Motor neuron (in vitro differentiated cells): ENCODE measurements at places on chromosomes 4 and X. TPM values are rescaled to one million over a fixed set of nuclear protein-coding genes. Genes with fewer than 3 reads are reported as not detected.
A peak's percentile ranks its signal among the peaks of the same experiment; 100 is the strongest.

PDGFC gene
- total RNA-seq = 7.8 and 9.4 TPM in 2 replicates

DNA sequence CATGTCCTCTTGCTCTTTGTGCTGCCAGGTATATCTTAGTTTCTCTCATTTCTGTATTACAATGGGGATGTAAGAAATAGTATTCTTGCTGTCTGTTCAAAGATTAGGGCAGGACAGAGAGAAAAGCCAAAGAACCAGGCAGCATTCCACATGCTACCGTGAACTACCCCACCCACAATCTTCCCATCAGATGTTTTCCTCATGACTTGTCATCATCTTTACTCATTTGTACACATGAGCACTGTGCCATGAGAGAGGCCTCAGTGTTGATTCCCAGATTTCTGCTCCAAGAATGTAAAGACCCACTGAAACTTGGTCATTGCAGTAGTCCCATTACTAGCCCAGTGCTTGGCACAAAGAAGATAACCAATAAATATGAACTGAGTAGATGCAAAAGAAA is 354.6 kb upstream of the RASGEF1B start:
- no peak for ATAC-seq

DNA sequence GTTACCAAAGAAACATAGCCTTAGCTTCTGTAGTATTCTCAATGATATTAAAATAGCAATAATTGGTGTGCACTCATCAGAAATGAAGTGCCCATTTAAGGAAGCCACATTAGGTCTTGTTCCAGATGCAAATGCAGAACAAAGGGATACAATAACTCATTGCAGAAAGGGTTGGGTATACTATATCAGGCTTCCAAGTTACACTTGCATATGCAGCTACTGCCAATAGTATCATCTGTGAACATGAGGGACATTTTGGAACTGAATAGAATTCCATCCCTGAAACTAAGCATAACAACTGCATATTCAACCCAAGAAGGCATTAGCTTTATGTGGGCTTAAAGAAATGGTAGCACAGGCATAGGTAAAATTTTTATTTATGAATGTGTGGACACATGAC is 167.8 kb downstream of the ANTXR2 start:
- no peak for ATAC-seq

ADAD1 gene
- not detected in 2 replicates for total RNA-seq

DNA sequence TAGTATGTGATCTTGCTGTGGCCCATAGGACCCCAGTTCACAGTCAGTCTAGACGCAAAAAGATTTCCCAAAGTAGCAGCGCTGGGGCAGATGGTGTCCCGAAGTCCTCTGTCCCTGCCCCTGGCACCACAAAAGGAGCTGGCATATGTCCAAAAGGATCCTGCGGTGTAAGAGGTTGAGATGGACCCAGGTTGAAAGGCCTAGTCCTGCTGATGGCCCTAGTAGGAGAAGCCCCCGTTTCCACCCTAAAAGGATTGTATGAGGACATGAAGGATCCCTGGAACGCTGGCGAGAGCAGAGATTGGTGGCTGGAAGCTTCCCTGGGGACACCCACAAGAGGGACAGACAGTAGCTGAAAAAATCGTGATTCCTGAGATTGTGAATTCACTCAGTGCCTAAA is 58.0 kb upstream of the DCAF8L1 start:
- no peak for ATAC-seq

- no peak for ATAC-seq
Measured at GRCh38 chr4:56981795-56982201, 3.1 kb downstream of the POLR2B start.

GRCh38 chrX:45623266-45623665 is 422.6 kb upstream of the DIPK2B start:
- peak; percentile 67 for ATAC-seq

AADAT gene
- 17.8 and 19.2 TPM in 2 replicates for total RNA-seq

SLC26A1 gene
- total RNA-seq = 0.81 and 1.1 TPM in 2 replicates

GRCh38 chr4:186628058-186628711 is 72.8 kb upstream of the MTNR1A start:
- ATAC-seq = no peak

DNA sequence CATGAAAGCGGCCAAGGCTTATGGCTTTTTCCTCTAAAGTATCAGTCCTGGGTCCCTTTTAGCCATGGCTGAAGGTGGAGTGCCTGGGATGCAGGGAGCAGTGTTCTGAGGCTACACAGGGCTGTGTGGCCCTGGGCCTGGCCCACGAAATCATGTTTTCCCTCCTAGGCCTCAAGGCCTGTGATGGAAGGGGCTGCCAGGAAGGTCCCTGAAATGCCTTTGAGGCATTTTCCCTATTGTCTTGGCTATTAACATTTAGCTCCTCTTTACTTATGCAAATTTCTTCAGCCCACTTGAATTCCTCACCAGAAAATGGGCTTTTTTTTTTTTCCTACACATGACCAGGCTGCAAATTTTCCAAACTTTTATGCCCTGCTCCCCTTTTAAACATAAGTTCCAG is 657.0 kb downstream of the DACH2 start:
- no peak for ATAC-seq

DNA sequence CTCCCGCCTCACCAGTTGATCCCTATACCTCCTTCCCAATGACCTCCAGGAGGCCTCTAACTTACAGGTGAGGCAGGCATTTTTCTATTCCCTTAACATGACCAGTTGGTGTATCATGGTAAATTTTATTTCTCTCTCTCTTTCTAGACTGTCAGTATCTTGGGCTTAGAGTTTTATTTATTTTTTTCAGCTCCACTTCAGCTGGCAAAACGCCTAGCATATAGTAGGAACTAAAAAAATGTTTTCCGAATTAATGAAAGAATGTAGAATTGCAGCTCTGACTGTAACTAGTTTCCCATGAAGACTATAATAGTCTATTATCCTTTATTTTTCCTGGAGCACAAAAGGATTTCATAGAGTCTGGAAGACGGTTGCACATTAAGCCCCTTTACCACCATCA is 84.8 kb downstream of the PDE5A start:
- no peak for ATAC-seq

DNA sequence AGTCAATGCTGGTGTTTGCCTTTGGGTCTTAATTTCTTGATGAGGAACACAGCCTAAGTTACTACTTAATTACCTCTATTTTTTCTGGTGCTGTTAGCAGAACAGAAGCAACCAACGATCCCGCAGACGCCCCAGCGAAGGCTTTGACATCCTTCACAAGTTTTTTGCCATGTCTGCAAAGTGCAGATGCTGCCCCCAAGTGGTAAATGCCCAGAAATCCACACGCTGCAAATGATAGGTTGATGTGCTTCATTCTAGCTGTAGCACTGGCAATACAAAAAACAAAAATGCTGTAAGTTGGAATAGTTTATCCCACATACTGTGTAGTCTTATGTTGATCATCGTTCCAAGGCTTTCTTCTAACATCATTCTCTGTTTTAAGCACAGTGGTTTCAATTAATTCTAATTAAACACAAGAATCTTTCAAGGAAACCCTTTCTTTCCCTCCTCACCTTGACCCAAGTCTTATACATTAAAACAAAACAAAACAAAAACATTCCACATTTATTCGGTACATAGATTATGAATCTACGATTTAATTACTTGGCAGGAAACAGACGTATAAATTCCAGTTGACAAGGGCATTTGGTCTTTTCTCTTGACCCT is 1.2 kb downstream of the PNPLA4 start:
- peak; percentile 42 for ATAC-seq

ABLIM2 gene
- total RNA-seq = 18.7 and 19.2 TPM in 2 replicates

FRAS1 gene
- 4.6 and 5.1 TPM in 2 replicates for total RNA-seq

DNA sequence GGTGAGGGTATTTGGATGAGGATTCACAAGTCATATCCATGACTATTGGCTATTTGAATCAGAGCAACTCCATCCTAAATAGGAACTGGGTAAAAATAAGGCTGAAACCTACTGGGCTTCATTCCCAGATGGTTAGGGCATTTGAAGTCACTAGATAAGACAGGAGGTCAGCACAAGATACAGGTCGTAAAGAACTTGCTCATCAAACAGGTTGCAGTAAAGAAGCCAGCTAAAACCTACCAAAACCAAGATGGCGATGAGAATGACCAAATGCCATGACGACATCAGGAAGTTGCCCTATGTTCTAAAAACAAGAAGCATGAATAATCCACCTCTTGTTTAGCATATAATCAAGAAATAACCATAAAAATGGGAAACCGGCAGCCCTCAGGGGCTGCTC is 224.9 kb downstream of the PACRGL start:
- no peak for ATAC-seq

- ATAC-seq = no peak
Measured at GRCh38 chr4:15194520-15194919, 192.2 kb downstream of the CPEB2 start.

- no peak for ATAC-seq
Measured at GRCh38 chr4:169715826-169716225, 41.9 kb downstream of the HPF1 start.

DNA sequence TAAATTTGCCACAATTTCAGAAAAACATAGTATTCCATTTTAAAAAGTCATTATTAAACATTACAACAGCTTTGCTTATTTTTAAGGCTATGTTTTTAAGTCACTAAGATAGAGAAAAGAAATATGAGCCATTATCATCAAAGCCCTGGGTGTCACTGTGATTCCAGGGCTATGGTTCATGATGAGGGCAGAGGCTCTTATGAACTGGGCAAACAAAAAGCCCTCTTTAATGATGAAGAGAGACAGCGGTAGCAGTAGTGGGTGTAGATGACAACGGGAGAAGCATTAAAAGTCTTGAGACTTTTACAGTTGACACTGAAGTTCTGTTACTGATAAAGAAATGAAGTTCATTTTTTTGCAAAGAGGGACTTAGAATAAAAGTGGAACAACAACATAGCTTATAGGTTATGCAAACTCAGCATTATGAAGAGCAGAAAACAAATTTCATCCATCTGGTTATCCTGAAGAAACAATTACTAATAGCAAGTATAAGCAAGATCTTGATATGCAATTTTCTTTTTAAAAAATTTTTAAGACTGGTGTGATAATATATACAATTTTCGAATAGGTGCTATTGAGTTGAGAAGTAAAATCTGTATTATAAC is 202.7 kb upstream of the ETNPPL start:
- ATAC-seq = no peak

DNA sequence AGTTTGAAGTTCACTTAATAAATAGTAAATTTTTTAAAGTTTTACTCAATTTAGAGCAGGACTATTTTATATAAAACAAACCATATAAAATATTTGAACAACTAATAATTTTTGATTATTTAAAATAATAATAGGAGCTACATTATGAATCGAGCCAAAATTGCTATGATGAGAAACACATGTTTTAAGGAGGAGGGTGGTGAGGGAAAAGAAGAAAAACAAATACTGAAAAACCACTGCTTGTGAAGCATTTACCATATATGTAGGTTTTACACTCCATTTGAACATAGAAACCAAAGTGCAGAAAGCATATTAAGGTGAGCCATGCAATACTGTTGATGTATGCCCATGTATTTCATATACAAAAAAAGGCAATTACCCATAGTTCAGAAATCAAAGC is 448.9 kb downstream of the FSTL5 start:
- no peak for ATAC-seq

- ATAC-seq = no peak
Measured at GRCh38 chrX:11760958-11761357, 2.9 kb downstream of the MSL3 start.
